ENCODE measurements at places on chromosomes 5 and 9.

- DNase-seq = no peak
Measured at GRCh38 chr5:83069096-83069799, 7.9 kb downstream of the TMEM167A start.

- DNase-seq = no peak
Measured at GRCh38 chr5:14884062-14884612, 12.6 kb upstream of the ANKH start.

DNA sequence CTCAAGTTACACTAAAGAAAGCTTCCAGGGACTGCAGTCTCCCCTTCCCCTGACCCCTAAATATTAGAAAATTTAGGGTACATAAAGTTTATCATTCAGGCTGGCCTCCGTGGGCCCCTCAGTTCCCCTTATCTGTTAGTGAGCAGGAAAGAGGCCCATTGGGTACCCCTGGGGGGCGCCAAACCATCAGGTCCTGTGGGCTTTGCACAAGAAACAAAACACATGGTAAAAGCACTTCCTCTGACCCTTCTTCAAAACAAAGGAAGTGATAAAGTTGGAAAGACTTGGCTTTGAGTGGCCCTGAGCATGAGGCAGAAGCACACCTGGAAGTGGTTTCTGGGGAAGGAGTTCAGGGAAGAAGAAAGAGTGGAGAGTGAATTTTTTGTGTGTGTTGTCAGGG is 213.0 kb downstream of the SMARCA2 start:
- no peak for DNase-seq

DNA sequence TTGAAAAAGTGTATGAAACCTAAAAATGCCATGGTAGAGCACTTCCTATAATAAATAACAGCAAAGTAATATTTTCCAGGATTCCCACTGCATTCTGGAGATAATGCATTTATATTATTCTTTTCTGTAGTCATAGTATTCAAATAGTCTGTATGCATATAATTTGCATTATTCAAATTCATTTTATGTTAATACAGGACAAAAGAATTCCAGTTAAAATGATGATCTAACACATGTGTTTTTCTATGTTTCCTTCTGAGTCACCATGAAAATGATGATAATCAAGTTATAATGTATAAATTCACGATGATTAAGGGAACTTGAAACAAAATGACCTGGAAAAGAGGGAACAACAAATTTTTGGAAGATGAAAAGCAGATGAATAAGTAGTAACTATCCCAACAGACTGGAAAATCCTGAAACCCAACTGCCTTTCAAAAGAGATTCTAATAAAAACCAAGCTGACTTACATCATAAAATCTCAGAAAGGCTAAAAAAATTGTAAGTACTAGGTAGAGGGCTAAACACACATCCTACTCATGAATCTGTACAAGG is 358.6 kb upstream of the PAPPA start:
- no peak for DNase-seq

DNA sequence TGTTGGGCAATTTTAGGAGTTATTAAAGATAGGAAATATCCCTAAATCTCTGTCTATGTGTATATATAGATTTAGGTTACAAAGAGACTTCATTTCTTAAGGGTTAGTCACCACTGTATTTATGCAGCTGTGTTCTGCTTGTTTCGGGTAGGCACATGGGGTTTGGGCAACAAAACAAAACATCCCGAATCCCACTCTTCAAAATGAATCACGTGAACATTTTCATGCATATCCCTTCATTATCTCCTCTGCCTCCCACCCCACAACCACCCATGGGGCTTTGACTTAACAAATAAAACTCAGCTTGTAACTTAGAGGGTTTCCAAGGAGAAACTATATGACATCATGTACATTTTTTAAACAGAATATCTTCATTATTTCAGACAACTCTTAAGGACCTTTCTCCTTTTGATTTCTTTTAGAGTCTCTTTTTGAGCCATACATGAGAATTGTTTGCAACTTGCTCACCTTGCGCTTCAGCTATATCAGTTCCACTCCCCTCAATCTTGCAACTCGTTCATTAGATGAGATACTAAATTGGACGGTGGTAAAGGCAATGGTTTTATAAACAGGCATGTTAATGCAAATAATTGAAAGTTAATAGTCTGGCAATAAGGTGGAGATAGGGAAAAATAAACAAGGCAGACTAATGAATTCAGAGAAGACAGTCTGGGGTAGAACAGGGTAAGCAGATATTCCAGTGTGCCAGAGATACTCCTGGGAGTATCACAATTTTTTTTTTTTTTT is 136.7 kb downstream of the CD180 start:
- no peak for DNase-seq

- no peak for DNase-seq
Measured at GRCh38 chr5:104909803-104910202, 1347.2 kb upstream of the NUDT12 start.

DNA sequence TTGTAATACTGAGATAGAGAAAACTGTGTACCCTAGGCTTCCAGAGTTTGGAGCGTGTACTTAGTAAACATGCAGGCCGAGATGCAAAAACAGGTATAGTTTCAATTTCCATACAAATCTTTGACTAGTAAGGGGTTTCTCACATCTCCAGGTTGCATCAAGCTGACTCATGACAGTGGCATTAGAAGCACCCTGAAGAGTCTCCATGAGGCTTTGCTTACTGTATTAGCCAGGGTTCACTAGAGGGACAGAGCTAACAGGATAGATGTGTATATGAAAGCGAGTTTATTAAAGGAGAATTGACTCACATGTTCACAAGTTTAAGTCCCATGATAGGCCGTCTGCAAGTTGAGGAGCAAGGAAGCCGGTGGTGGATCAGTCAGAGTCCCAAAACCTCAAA is 275.3 kb upstream of the CDH6 start:
- no peak for DNase-seq

GRCh38 chr5:133919148-133920136 is 49.0 kb downstream of the C5orf15 start:
- no peak for DNase-seq

- DNase-seq = no peak
Measured at GRCh38 chr5:82168294-82168693, 109.9 kb downstream of the RPS23 start.

All from NCI-H1417 treated with DMSO at 0.1 percent for 48 hours (cell line).